Aorta (tissue), 5 donors: ENCODE measurements at places on chromosomes 5 and 9. TPM values are rescaled to one million over a fixed set of nuclear protein-coding genes. Genes with fewer than 3 reads are reported as not detected.

UBTD2 gene
- polyA plus RNA-seq = 8.8 TPM

DNA sequence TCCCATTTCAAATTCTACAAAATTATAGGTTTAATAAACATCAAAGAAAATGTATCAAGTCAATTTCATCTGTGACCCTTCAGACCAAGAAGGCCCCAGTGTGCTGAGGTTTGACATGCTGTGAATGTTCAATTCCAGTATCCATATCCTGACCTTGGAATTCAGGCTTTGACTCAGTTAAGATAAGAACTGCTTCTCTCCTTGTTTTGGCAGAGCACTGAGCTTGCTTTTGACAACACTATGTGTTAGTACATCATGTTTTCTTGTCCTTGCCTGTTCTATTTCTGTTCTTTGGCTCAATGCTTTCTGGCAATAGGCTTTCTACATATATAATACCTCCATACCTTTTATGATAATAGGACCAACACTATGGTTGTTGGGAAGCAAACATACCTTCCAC lies 105.6 kb downstream of the PLCXD3 start:
- DNase-seq = no peak
- H3K27me3 ChIP-seq = no peaks in the 10 kb centered on the region
- no peak overlapping the region for H3K4me3 ChIP-seq
- no peaks in the 10 kb centered on the region for H3K4me1 ChIP-seq
- H3K36me3 ChIP-seq = no peaks in the 10 kb centered on the region

DNA sequence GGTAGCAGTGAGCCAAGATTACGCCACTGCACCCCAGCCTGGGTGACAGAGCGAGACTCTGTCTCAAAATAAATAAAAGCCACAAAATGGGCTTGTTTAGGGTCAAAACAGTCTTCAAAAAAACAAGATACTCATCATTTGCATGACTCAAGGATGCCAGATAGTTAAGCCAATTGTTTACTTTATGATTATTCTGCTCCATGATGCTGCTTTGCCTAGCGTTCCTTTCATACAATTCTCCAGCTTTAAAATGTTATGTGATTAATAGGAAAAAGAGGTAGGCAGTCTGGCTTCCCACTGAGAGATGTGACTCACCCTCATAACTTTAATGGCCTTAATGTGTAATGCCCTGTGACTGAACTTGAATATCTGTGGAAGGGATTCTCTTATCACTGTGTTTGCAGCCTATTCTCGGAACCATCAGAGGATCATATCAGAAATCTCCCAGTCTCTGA lies 364.6 kb upstream of the TRPC7 start:
- H3K27me3 ChIP-seq = no peaks in the 10 kb centered on the region
- no peak overlapping the region for H3K4me3 ChIP-seq
- no peaks in the 10 kb centered on the region for H3K36me3 ChIP-seq
- no peak for DNase-seq
- no peak overlapping the region for H3K27ac ChIP-seq

DNA sequence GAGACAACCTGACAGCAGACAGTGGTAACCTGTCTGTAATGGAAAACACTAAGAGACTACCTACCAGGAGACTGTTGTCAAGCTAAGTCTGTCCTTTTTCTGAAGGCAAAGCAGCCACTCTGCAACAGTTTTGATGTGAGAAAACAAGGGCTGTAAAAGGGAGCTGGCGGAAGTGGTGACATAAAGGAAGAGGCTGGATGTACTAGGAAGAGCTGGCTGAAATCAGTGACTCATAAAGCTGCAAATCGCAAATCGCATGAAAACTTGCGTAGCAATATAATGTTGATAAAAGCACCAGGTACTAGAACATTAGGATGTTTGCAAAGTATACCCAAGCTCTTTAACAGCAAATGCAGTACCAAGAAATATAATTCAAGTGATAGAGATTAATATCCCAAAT lies 1.4 kb downstream of the NSUN2 start:
- no peaks in the 10 kb centered on the region for H3K36me3 ChIP-seq
- no peak overlapping the region for H3K27ac ChIP-seq
- H3K4me1 ChIP-seq = no peaks in the 10 kb centered on the region
- no peak overlapping the region for H3K4me3 ChIP-seq
- DNase-seq = no peak
- H3K27me3 ChIP-seq = no peaks in the 10 kb centered on the region

DNA sequence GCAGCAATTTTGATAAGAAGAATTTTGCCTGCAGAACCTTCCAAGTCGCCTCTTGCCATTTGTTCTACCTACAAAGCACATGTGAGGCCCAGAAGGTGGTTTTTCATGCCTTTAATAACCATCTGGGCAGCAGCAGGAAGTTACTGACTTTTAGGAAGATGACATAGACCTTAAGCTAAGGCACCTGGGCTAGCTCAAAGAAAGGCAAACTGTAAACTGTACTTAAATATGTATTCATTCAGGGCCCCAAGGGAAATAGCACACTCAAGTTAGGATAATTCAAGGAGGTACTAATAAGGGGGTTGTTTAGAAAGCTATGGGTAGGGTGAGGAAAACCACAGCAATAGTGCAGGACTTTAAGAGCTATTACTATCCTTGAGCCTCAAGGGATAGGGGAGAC lies 57.3 kb upstream of the HSPB3 start:
- H3K36me3 ChIP-seq = no peaks in the 10 kb centered on the region
- H3K27me3 ChIP-seq = no peaks in the 10 kb centered on the region
- H3K4me3 ChIP-seq = no peak overlapping the region
- no peak for DNase-seq

DNA sequence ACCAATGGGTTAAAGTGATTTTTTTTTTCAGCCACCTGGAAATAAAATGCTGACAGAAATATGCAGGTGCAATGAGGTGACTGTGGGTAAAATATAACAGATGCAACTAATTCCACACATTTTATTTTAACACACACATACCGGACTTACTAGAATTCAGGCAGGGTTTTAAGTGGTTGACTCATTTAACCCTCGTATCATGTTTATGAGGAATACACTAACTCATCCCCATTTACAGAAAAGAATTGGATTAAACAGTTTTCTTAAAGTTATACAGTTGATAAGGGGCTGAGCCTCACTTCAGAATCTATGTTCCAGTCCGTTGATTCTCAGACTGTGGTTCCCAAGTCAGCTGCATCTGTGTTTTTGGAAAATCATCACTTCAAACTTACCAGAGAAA lies 207.5 kb downstream of the CHSY3 start:
- H3K4me1 ChIP-seq = peaks cover 3% of the 10 kb centered on the region
- no peak overlapping the region for H3K27ac ChIP-seq
- H3K36me3 ChIP-seq = no peaks in the 10 kb centered on the region
- DNase-seq = no peak
- H3K27me3 ChIP-seq = no peaks in the 10 kb centered on the region
- H3K4me3 ChIP-seq = no peak overlapping the region

- no peaks in the 10 kb centered on the region for H3K27me3 ChIP-seq
- H3K4me3 ChIP-seq = no peak overlapping the region
- no peaks in the 10 kb centered on the region for H3K4me1 ChIP-seq
- no peaks in the 10 kb centered on the region for H3K36me3 ChIP-seq
- no peak for DNase-seq
- H3K27ac ChIP-seq = no peak overlapping the region
These were observed 41.4 kb downstream of the CDC42SE2 start for GRCh38 chr5:131305138-131305689.
